ENCODE measurements at places on chromosomes 2 and 18.

- no peak for DNase-seq
Measured at GRCh38 chr2:227460833-227461232, 11.1 kb upstream of the AGFG1 start.

GRCh38 chr2:36705326-36706020 lies 9.0 kb downstream of the VIT start:
- DNase-seq = no peak

DNA sequence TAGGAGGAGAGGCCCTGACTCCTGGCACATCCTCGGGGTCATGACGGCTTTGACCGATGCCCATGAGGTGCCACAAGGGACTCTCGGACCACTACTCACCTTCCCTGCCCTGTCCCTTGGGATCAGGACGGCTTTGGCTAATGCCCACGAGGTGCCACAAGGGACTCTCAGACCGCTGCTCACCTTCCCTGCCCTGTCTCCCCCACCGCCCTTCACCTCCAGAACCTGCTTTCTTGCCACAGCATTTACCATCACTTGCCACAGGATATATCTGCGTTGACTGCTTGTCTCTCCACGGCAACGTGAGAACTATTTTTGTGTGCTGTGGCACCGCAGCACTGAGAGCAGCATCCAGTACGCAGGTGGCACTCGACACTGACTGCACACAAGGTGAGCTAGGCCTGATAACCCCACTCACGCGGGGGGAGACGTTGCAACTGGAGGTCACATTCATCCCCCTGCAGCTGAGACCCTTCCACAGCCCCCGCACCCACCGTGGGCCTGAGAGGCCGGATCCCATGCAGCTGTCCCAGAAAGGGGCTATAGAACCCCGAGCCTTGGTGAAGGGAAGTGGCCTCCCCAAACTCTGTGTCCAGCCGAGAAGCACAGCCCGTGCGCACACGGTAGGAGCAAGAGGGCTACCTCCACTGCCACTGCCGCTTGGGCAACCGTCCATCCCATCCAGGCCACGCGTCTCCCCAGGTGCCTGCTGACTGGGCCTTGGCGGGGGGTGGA lies 47.5 kb downstream of the ANO7 start:
- no peak for DNase-seq

GRCh38 chr2:28150994-28151393 lies 241.7 kb upstream of the FOSL2 start:
- DNase-seq = no peak

DNA sequence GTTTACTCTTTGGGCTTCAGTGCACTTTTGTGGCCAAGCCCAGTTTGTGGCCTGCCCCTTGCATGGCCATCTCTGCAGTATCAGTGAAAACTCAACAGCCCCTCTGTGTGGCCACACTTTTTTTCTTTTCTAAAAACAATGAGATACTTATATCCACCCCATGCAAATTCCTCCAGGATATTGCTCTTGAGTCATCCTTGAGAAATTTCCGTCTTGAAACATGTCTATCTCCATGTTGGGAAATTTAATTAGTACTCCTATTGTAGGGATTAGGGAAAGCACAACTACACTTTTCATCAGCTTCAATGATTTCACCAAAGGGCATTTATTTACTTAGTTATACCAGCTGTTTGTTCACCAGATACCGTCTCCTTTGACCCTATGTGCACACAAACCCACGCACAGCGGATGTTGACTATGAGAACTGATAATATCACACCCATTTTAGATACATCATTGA lies 993.1 kb downstream of the TSN start:
- DNase-seq = no peak

Measured in NCI-H524 treated with DMSO at 0.1 percent for 48 hours (cell line).